ENCODE measurements at places on chromosomes 7 and 10.

DNA sequence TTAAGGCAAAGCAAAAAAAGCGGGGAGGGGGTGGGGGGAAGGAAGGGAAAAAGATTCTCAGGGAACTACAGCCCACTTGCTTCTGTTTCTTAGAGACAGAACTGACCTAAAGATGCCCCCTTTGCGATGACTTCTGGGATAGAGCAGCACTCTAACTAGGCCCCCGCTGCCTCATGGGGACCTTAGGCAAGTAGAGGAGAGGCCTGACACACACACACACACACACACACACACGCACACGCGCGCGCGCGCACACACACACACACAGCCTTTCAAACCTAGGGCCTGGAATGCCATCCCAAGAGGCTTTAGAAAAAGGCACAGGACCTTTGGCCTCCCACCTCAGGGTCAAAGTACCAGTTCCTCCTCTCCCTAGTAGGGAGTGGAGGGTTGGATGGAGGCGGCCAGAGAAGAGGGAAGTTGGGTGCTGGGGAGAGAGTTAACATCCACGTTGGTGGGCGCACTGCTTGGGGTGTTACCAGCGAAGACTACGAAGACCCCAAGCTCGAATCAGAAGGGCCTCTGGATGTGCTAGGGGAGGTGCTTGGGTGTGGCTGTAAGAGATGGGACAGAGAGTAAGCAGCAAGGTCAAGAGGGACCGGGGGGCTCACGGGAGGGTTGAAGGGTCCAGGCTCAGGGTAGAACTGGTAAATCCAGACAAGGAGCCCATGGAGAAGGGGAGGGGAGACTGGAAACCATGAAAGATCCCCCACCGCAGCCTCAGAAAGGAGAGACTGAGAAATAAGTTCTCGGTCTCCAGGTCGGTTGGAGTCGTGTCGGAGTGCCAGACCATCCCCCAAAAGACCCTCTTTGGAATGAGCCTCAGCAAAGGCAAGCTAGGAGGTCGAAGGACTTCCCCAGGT, 1.2 kb upstream of the COL1A2 start:
- peaks cover 11% of the 10 kb centered on the region for H3K27me3 ChIP-seq
- H3K4me1 ChIP-seq, result peaks cover 11% of the 10 kb centered on the region
- peak overlapping the region; percentile 92 for H3K27ac ChIP-seq
- no peaks in the 10 kb centered on the region for H3K36me3 ChIP-seq

- no peak for DNase-seq
- no peak overlapping the region for H3K4me3 ChIP-seq
- no peaks in the 10 kb centered on the region for H3K4me1 ChIP-seq
- no peak overlapping the region for H3K27ac ChIP-seq
- H3K36me3 ChIP-seq, result no peaks in the 10 kb centered on the region
These were observed 563.3 kb upstream of the SORCS1 start for GRCh38 chr10:107727767-107728317.

GRCh38 chr7:143346018-143346417, 16.5 kb downstream of the FAM131B start:
- H3K27ac ChIP-seq, result no peak overlapping the region
- no peak for DNase-seq
- no peaks in the 10 kb centered on the region for H3K4me1 ChIP-seq
- no peaks in the 10 kb centered on the region for H3K36me3 ChIP-seq

DNA sequence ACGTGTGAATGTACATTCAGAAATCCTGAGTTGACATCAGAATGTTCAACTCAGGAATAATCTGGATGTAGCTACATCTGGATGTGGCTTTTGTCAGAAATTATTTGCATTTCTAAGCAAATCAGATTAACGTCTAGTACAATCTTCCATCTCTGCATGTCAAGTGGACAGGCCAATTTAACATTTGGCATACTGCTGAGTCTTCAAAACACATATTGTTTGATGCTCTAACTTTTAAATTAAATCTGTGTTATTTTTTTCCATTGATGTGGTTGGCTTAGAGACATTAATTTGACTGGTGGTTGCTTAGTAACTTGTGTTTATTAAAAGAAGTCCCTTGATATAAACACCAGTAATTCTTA, 3.4 kb downstream of the STAMBPL1 start:
- DNase-seq, result no peak
- H3K36me3 ChIP-seq, result no peaks in the 10 kb centered on the region
- no peak overlapping the region for H3K4me3 ChIP-seq
- H3K27me3 ChIP-seq, result no peaks in the 10 kb centered on the region

DNA sequence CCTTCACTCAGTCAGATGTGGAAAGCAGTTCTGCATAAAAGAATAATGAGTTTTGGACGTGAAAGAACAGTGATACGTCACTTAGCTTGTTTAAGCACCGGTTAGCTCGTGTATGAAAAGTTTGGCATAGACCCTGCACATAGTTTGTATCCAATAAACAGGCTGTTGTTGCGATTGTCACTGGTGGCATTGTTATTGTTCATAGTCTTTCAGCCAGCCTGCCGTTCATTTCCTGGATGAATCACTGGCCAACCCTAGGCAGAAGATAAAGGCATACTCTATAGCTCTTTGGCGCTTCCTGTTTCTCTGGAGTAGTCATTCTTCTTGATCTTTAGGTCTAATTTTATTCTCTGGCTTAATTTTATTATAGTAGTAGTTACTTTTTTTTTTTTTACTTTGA, 57.8 kb upstream of the ANKRD30A start:
- H3K4me3 ChIP-seq, result no peak overlapping the region
- no peaks in the 10 kb centered on the region for H3K36me3 ChIP-seq
- H3K27me3 ChIP-seq, result no peaks in the 10 kb centered on the region
- no peaks in the 10 kb centered on the region for H3K4me1 ChIP-seq
- no peak overlapping the region for H3K27ac ChIP-seq

GRCh38 chr10:62479523-62479922, 105.4 kb downstream of the ZNF365 start:
- no peak overlapping the region for H3K4me3 ChIP-seq
- no peaks in the 10 kb centered on the region for H3K36me3 ChIP-seq
- DNase-seq, result no peak
- no peaks in the 10 kb centered on the region for H3K27me3 ChIP-seq
- no peak overlapping the region for H3K27ac ChIP-seq

DNA sequence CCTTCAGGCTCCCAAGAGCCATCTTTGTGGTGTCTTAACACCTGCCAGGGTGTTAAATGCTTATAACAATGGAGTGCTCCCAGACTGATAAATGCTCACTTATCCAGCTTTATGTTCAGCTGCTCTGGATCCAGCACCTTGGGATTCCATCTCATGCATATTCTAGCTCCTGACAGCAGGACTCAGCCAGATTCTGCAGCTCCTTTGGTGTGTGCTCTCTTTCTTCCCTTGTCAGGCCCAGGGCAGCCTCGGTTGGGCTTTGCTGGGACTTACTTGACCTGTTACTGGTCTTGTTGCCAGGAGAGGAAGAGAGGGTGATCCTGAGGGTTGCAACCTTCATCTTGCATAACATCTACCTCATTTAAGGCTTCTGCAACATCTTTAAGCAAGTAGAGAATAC, 59.4 kb upstream of the CCNY start:
- H3K4me1 ChIP-seq, result no peaks in the 10 kb centered on the region
- no peak overlapping the region for H3K27ac ChIP-seq
- no peaks in the 10 kb centered on the region for H3K27me3 ChIP-seq
- no peak overlapping the region for H3K4me3 ChIP-seq
- H3K36me3 ChIP-seq, result no peaks in the 10 kb centered on the region

DNA sequence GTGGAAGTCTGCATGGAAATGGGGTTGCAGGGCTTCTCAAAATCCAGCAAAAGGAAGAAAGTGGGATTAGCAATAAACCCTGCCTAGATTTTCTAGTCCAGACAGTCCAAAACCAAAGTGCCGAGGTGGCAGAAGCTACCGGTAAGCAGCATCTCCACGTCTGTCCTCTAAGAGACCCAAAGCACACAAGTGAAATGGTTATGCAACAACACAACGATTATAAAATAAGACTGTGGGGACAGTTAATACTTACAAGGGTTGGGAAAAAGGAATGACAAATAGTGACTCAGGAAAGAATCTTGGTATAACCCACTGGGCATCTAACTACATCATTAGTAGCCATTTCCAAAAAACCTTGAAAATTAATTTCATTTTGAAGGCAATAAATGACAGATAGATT, 24.7 kb downstream of the CREB3L2 start:
- no peak overlapping the region for H3K4me3 ChIP-seq
- no peak for DNase-seq
- H3K36me3 ChIP-seq, result no peaks in the 10 kb centered on the region
- no peaks in the 10 kb centered on the region for H3K27me3 ChIP-seq
- H3K27ac ChIP-seq, result peak overlapping the region; percentile 3

DNA sequence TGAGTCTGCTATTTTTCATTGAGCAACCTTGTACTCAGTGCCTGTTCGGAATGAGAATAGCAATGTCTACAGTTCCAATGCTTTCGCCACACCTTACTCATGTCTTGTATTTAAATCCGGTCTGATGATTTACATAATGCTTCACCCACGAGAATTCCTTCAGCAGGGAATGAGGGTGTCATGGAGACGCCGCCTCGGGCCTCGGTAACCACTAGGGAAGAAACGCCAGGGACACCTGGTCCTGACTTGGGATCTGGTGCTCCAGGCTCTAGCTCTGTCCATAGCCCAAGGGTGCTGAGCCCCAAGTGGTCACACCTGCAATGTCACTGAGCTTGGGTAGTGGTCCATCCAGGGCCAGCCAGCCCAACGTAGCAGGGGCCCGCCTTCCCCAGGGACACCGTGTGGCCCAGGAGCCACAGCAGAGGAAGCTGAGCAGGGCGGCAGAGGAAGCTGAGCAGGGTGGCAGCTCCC, 37.4 kb downstream of the PRKAG2 start:
- H3K4me3 ChIP-seq, result no peak overlapping the region
- H3K27me3 ChIP-seq, result no peaks in the 10 kb centered on the region
- no peak for DNase-seq
- H3K4me1 ChIP-seq, result no peaks in the 10 kb centered on the region
- H3K36me3 ChIP-seq, result no peaks in the 10 kb centered on the region

DNA sequence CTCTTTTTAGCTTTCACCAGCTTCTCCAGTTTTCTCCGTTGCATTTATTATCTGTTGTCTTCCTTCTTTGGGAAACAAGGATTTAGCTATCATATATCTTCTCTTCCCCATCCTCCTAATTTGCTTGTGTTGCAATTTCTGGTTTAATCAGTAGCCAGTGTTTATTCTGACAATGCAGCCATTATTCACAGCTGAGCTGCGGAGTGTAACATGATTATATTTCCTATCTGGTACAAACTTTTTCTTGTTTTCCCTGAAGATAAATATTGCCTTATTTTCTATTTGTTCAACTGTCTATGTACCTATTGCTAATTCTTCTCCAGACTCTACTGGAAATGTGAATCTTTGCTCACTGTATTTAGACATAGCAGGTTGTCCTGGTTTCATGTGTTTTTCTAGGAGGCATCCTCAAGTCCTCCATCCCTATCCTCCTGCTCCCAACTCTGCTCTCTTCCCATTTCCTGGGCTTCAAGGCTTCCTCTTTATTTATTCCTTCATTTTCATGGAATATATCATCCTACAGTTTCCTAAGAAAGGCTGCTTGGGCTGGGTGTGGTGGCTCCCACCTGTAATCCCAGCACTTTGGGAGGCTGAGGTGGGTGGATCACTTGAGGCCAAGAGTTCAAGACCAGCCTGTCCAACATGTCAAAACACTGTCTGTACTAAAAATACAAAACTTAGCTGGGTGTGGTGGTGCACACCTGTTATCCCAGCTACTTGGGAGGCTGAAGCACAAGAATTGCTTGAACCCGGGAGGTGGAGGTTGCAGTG, 72.4 kb upstream of the KDM7A start:
- H3K36me3 ChIP-seq, result no peaks in the 10 kb centered on the region
- H3K4me3 ChIP-seq, result no peak overlapping the region
- no peak overlapping the region for H3K27ac ChIP-seq
- no peaks in the 10 kb centered on the region for H3K4me1 ChIP-seq

- H3K4me3 ChIP-seq, result no peak overlapping the region
- no peaks in the 10 kb centered on the region for H3K4me1 ChIP-seq
- DNase-seq, result no peak
- no peaks in the 10 kb centered on the region for H3K36me3 ChIP-seq
- no peaks in the 10 kb centered on the region for H3K27me3 ChIP-seq
- H3K27ac ChIP-seq, result no peak overlapping the region
These were observed 81.0 kb upstream of the ITPRID1 start for GRCh38 chr7:31432836-31433340.

DNA sequence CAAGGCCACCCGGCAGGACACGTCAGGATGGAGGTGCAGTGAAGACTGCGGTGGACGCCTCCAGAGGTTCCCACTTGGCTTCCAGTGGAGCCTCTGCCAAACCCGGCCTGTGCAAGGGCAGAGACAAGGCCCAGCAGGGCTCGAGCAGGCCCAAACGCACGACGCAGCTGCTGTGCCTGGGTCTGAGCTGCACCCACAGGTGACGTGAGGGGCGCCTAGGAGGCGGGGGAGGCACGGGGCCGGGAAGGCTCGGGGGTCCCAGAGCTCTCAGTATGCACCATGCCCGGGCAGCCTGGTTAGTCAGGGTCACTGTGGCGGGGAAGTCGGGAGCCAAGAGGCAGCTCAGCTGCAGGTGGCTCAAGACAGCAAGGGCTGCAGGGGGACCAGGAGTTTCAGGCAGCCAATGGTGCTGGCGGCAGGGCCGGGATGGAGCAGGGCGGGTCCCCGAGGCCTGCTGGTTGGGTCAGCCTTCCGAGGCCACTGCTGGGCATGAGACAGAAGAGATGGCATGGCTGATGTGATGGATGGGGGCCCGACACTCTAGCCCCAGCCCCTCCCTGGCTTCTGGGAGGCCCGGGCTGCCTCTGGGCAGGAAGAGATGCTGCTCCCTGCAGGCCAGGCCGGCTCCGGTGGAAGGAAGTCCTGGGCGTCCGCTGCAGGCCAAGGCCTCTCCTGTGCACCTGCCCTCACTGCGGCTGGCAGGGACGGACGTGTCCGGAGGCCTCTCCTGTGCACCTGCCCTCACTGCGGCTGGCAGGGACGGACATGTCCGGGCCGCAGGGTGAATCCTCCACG, 72.2 kb upstream of the CFAP46 start:
- H3K4me3 ChIP-seq, result no peak overlapping the region
- no peaks in the 10 kb centered on the region for H3K36me3 ChIP-seq
- H3K4me1 ChIP-seq, result no peaks in the 10 kb centered on the region
- no peaks in the 10 kb centered on the region for H3K27me3 ChIP-seq
- no peak for DNase-seq

- H3K36me3 ChIP-seq, result no peaks in the 10 kb centered on the region
- peaks cover 2% of the 10 kb centered on the region for H3K4me1 ChIP-seq
- H3K27me3 ChIP-seq, result no peaks in the 10 kb centered on the region
- H3K4me3 ChIP-seq, result no peak overlapping the region
These were observed 132.6 kb downstream of the LHPP start for GRCh38 chr10:124594240-124594639.

DNA sequence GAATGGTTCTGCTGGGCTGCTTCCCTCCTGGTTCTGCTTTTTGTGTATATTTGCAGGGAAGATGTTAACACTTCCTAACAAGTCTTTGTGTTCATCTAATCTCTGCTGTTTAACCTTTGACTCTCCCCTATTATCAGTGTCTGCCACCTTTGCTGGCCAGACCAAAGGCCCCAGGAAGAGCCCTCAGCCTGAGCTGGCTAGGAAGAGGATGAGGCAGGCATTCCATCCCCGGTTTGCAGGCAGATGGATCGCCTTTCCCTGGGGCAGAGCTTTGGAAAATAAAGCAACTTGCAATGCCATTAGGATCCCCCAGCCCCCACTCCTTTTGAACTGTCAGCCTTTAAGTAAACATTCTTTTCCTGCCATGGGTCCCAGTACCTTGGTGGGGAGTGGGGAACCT, 19.0 kb downstream of the DPCD start:
- H3K27me3 ChIP-seq, result no peaks in the 10 kb centered on the region
- H3K27ac ChIP-seq, result no peak overlapping the region
- H3K4me3 ChIP-seq, result no peak overlapping the region
- no peak for DNase-seq

All from heart left ventricle (tissue), 16 donors.